ENCODE measurements at places on chromosomes 5 and 9. TPM values are rescaled to one million over a fixed set of nuclear protein-coding genes. Genes with fewer than 3 reads are reported as not detected.

PCDHA13 gene
- not detected for polyA plus RNA-seq

MARCOL gene
- polyA plus RNA-seq: not detected

PCAT7 gene
- polyA plus RNA-seq: 0.21 TPM

DNA sequence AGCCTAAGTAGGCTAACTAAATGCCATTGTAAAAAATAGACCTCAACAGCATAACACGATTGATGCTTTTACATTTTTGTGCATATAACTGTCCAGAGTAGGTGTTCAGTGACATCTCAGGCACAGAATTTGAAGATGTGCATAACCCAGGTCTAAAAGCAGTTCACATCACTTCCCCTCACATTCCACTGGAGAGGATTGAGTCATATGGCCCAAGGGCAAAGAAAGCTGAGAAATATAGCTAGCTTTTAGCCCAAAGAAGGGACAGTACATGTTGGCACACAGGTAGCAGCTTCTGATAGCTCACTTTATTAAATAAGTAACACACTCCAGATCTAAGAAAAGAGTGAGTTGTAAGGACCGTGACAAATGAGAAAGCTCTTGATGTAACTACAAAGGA is 2259.5 kb upstream of the WWC1 start:
- no peak for DNase-seq

- no peak for DNase-seq
Observed at GRCh38 chr5:93607367-93608258, 24.6 kb downstream of the NR2F1 start.

DNA sequence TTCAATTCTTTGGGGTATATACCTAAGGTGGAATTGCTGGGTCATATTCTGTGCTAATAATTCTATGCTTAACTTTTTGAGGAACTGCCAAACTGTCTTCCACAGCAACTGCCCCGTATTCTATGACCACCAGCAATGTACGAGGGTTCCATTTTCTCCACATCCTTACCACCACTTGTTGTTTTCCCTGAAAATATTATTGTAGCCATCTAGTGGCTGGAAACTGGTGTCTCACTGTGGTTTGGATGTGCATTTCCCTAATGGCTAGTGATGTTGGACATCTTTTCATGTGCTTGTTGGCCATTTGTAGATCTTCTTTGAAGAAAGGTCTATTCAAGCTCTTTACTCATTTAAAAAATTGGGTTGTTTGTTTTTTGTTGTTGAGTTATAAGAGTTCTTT is 30.7 kb downstream of the MSX2 start:
- no peak for DNase-seq

- no peak for DNase-seq
Observed at GRCh38 chr9:134598884-134599245, 42.7 kb upstream of the COL5A1 start.

- no peak for DNase-seq
Observed at GRCh38 chr9:116868201-116868600, 181.1 kb downstream of the TRIM32 start.

DNA sequence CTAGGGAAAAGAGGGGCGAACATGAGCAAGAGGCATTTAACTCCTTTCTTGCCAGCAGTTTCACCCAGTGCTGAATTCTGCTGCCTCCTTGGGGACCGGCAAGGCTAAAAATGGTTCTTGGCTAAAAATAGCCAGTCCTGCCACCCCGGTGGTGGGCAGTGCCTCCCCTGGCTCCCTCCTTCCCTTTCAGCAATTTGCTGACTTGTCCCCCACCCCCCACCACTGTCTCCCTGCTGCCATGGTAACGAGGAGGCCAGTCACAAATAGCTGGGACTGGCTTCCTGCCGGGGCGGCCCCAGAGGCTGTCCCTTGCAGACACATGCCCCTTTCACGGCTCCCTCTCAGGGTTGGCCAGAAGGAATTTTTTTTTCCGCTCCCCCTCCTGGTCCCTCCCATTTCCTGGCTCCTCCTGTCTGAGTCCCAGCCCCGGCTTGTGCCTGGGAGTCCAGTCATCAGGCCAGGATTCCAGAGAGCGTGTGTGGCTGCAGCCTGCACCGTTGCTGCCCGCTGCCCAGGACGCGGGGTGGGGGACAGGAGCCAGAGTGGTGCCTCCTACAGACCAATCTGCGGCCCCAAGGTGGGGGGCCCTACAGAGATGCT is 130.3 kb downstream of the RGS3 start:
- DNase-seq: peak; percentile 96

DNA sequence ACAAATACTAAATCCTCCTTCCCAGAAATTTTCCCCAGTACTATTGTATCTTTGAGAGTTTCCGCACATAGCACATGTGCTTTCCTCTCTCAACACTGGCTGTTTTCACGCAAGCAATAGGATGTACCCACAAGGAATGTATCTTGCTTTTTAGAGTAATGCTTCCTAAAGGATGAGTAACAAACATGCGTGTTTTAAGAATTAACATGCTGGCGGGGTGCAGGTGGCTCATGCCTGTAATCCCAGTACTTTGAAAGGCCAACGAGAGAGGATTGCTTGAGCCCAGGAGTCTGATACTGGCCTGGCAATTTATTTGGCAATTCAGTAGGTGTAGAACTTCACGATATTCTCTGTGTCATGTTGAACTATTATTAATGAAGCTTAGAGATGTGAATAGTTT is 4.6 kb downstream of the RUFY1 start:
- DNase-seq: no peak

DNA sequence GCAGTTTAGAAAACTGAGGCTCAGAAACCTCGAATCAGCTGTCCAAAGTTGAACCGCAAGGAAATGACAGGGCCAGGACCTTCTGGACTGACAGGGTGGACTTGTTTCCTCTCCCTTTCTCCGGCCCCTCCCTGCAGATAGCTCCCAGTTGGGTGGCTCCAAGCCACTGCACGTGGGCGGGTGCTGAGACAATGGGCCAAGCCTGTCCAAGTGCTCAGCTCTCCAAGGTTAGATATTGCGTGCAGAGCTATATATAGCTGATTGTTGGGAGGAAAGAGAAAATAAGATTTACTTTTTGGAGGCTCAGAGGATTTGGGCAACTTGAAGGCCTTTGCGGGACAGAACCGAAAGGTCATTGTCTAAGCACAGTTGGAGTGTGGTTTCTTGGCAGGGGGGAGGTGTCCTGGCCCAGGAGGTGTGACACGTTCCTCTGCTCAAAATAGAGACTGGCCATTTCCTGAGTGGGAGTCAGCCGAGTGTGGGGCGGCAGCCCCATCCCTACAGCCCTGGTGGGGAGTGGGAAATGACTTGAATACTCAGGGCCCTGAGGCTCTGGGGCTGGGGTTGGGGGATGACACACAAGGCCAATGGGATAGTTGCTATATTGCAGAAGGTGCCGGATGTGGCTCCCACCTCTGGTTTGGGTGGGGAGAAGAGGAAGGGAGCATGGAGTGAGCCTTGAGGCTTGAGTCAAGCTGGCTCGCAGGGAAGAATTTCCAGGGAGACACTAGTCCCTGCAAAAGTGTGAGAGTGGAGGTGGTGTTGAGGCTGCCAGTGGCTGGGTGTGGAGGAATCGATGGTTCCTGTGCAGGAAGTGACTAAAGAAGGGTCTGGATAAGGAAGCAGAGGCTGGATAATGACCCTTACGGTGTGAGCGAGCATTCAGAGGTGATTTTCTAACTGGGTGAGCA is 44.4 kb upstream of the SMAD5 start:
- DNase-seq: no peak
